Activated effector memory CD4-positive, alpha-beta T cell treated with Interleukin-2 at 50 U/mL for 16 hours (primary cell): ENCODE measurements at places on chromosomes 6 and 20.

GRCh38 chr20:10679269-10679668 lies 5.5 kb upstream of the JAG1 start:
- no peak for DNase-seq

DNA sequence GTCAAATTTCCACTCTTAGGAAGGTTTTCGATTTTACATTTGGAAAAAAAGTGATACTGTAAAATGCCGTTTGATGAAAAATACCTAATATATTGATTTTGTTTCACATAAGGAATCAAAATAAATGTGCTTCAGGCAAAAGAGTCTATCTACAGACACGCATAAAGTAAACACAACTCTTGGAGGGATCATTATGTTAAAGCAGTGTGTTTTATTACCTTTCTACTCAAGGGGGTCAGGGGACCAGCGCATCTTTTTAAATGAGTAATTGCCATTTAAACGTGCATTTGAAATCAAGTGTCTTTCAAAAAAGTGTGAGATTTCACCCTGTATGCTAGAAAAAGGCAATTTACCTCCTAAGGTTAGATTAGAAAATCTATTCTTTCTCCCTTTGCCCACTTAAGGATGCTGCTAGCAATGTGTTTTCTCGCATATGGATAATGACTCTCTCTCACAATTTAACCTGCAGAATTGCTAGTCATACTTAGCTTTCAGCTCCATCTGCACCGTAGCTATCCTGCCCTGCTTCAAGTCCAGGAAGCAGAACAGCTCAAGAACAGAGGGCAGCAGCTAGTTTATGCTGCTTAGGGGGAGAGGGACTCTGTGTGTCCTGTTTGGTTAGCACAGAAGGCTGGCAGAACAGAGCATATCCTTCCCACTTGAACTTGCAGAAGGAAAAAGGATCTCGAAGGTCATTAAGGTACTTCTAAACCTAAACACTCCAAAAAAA lies 35.0 kb downstream of the NKAIN2 start:
- DNase-seq: no peak

GRCh38 chr20:49814057-49814694 lies 1.5 kb downstream of the SLC9A8 start:
- no peak for DNase-seq

DNA sequence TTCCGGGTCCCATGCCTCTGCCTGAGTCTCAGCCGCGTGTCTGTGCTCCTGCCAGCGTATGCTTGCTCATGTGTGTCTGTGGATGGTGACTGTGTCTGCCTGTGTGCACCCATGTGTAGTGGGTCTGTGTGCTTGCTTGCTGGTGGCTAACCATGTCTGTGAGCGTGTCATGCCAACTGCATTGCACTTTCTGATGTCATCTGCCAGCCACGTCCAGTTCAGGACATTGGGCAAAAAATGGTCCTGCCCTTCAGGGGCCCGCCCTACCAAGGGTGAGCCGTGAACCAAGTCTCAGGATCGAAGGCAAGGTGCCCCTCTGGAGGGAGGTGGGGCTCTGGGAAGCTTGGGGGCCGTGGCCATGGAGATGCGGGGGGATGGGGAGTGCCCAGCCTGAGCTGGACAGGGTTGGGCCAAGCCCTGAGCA lies 9.4 kb upstream of the ZBTB46 start:
- no peak for DNase-seq

DNA sequence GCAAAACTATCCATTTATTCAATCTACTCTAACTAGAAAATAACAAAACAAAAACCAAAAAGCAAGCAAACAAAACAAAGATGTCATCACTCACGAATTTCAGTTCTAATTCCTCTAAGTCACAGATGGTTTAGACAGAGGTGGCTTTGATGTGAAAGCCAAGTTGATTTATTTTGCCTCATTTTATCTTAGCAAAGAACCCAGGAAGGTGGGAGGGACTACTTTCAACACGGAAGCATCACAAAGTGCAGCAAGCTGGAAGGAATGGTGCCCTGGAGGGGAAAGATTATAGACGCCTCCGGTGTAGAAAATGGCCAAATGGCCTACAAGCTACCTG lies 88.4 kb downstream of the LAMP5 start:
- no peak for DNase-seq

- no peak for DNase-seq
Measured at GRCh38 chr20:14861028-14861699, 523.8 kb upstream of the FLRT3 start.

GRCh38 chr6:14207448-14207847 lies 89.9 kb downstream of the CD83 start:
- DNase-seq: no peak

- DNase-seq: no peak
Measured at GRCh38 chr6:131250122-131250521, 114.9 kb downstream of the AKAP7 start.

GRCh38 chr20:48159145-48160008 lies 374.1 kb upstream of the SULF2 start:
- DNase-seq: no peak

GRCh38 chr6:34969662-34970265 lies 80.7 kb downstream of the ANKS1A start:
- no peak for DNase-seq

GRCh38 chr6:143187238-143187923 lies 126.7 kb downstream of the AIG1 start:
- no peak for DNase-seq

GRCh38 chr6:31579546-31580437 lies 2.4 kb downstream of the LTB start:
- DNase-seq: no peak

- no peak for DNase-seq
Measured at GRCh38 chr6:131597446-131597845, 24.4 kb downstream of the ARG1 start.

DNA sequence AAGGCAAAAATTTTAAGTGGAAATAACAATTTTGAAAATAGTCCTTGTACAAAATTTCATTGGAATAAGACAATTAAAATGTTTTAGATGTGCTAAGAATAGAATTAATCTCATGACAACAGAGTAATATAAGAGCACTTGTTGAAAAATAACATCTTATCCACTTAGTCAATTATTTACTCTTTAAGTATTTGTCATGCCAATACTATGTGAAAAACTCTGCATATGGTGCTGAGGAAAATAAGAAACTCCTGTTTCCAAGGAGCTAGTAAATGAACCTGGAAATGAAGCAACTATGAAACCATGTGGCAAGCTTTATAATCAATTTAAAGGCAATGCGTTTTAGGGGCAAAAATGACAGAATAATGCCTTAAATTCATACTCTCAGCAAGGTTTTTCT lies 42.7 kb upstream of the HCRTR2 start:
- no peak for DNase-seq

- no peak for DNase-seq
Measured at GRCh38 chr20:20497242-20497978, 129.5 kb downstream of the INSM1 start.

- no peak for DNase-seq
Measured at GRCh38 chr20:48569679-48570078, 258.1 kb downstream of the PREX1 start.

DNA sequence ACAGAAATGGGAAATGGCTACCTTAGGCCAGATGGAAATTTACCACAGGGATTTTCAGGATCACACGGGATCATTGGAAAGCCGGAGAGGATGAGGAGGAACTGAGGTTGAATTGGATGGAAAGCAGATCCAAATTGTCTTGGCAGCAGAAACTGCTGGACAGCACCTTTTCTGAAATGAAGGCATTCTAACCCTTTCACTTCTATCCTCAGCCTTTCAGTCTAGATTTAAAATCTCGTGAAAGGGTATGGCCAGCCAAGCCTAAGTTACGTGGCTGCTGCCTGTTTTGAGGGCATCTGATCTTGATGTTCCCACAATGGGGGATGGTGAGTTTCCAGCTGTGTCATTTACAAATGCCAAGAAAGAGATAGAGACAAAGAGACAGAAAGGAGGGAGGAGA lies 358.2 kb downstream of the KIF16B start:
- no peak for DNase-seq

DNA sequence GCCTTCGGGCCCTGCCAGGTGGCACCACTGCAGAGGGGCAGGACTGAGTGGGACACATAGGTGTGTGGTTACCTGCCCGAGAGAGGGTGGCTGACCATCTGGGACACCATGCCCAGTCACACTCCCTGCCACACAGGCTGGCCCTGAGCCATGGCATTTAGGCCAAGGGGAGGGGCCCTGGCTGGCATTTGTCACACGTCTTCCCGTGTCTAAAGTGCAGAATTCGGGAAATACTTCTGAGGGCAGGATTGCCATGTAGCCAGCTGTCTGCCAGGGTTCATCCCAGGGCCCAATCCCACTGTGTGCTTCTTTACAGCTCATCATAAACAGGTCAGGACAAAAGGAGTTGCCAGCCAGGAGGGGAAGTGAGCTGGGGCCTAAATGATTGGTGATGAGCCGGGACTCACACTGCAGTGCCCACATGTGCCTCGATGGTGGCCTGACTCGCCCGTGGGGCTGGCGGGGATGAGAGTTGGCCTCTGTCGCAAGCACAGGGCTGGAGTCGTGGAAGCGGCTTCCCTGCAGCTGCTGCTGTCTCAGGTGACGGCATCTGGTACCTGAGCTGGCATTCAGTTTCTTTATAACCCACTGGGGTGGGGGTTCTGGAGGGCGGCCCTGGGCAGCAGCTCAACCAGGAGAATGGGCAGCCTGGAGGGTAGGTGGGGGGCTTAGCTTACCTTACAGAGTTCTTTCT lies 5.9 kb upstream of the UNC93A start:
- DNase-seq: no peak

DNA sequence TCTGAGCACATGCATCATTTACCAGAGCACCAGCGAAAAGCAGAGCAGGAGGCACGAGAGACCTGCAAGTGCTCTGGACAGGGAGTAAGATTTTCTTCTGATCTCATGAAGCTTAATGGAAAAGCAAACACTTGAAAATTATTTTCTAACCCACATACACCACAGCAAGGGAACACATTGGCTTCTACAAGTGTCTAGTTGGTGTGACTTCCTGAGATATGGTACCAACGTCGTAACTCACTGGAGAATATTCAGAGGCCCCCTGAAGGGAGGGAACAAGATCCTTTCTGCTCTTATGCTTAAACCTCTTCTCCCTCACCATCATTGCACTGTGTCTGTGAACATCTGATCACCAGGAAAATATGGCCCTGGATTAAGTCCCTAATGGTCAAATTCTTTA lies 48.6 kb downstream of the PSMB1 start:
- no peak for DNase-seq

- DNase-seq: no peak
Measured at GRCh38 chr20:48866936-48867335, 39.1 kb upstream of the PREX1 start.

DNA sequence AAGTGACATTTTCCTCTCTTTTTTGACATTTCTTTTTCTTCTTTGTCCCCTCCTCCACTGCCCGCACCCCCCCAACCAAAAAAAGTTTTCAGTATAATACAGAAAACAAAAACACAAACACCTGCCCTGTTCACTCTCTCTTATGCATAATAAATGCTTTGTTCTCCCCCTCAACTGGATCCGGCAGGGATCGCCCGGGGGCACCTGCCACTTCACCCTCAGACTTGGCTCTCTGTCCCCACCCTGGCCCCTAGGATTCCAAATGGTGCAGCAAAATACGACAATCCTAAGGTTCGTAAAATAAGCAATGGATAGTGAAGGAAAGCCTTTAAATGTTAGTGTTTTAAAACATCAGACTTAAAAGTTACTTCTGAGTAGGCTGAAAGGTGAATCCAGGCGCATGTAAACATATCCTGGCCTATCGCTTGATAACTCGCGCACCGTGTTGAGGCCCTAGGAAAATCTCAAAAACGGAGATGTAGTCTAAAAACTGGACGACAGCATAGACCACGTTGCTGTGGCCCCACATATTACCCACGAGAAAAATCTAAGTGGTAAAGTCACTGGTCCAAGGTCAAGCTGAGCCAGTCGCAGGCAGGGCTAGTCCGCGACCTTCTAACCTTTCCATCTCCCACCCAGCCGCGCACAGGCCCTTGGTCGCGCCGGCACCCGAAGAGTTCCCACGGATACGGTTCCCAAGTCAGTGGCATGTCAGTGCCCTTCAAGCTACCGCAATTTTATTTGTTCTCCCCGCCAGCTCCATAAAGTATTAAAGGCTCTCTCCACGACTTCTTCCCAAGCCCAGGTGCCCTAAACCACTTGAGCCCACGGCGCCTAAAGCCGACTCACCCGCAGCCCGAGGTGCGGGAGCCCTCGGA lies 130.8 kb downstream of the OGFRL1 start:
- no peak for DNase-seq

DNA sequence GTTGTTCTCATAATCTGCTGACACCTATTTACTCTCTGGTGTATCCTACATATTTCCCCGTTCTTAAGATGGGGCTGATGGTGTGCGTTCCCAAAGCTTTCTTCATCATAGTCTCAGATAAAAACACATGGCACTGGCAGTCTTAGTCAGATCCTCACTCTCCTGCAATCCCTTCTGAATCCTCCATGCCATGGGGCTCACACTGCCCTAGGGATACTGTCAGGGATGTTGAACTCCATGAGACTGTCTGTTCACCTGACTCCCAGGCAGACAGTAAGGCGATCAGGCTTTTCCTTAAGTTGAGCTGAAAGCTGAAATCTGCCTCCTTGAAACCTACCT lies 76.0 kb downstream of the SLX4IP start:
- no peak for DNase-seq

DNA sequence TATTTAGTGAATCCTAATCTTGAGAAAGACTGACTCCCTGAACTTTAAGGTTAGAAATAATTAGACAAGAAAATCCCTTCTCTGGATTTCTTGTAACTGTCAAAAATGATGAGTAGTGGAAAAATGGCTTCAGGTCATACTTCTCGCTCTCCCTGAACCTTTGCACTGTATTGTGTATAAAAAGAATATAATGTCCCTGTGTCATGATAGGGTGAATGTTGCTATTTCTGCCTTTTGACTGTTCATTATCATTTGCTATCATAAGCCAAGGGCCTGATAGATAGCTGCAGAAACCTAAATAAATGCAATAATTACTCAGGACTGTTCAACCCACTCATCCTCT lies 39.3 kb downstream of the ALDH8A1 start:
- no peak for DNase-seq

GRCh38 chr6:132107896-132108295 lies 156.7 kb upstream of the CCN2 start:
- DNase-seq: no peak

DNA sequence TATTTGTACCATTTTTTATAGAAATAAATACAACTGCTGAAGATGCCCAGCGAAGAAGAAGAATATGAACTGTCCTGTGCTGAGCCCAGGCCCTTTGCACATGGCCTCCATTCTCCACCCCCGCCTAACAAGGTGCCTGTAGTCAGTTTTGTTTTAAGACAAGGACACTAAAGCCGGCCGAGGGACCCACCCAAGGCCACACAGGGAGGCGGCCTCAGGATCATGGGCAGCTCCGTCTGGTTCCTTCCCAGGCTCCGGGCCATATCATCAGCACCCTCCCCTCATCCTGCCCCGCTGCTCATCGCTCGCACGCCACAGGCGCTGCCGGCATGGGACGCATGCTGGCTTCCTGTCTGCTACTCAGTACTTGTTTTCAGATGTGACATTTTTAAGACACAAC lies 21.3 kb downstream of the PSMG4 start:
- DNase-seq: no peak
